ENCODE measurements at places on chromosomes 11 and 22. TPM values are rescaled to one million over a fixed set of nuclear protein-coding genes. Genes with fewer than 3 reads are reported as not detected.

DNA sequence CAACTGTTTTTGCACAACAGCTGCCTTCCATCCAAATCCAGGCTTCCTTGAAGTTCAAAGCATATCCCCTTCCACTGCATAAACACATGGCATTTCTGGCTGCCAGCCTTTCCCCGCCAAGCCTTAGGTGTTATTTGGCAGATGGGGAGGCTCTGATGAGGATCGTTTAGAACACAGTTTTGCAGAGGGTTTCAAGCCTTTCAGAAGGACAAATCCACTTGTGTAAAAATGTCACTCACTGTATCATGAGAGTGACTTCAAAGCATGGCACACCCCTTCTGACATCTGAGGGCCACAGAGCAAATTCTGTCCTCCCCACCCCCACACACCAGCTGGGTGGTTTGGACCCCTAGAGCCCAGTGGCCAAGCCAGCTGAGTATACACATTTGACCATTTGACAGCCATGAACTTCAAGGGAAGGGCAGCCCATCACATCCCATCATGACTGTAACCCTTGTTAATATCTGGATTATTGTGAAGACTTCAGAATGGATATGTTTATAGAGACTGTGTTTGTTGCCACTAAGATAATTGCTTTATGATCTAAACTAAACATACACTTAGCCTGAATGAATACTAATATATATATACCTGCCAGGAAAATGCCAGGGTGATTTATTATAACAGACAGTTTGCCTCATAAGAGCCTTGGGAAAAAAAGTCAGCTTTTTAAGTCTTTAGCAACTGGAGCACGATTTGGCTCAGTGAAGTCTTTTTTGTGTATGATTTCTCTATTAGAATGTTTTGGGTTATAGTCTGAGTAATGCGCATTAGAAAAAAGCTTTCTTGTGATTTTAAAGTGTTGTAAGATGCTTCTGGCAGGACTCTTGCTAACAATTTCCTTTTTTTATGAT lies 31.9 kb downstream of the FBLN1 start:
- peak; percentile 68 for DNase-seq

DNA sequence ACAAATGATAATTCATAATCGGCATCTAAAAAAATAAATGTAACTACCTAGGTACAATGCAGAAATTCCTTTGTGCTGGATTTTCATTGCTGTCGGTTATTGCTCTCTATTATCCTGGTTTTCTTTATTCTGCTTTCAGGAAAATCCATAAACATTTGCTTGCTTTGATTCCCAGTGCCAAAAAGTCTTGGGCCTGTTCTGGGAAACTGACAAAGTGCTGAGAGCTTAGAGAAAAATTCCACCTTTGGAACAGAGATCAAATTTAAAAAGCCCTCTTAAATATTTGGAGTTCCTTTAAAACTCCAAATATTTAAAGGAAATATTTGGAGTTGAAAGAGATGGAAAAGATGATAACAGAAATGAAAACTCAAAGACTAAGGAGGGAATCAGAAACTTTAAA lies 87.3 kb upstream of the ZBED5 start:
- no peak for DNase-seq

SVIP gene
- 3.3 TPM for total RNA-seq

- no peak for DNase-seq
Observed at GRCh38 chr11:75831915-75832502, 17.0 kb downstream of the UVRAG start.

SERPINH1 gene
- total RNA-seq: 902 TPM

DNA sequence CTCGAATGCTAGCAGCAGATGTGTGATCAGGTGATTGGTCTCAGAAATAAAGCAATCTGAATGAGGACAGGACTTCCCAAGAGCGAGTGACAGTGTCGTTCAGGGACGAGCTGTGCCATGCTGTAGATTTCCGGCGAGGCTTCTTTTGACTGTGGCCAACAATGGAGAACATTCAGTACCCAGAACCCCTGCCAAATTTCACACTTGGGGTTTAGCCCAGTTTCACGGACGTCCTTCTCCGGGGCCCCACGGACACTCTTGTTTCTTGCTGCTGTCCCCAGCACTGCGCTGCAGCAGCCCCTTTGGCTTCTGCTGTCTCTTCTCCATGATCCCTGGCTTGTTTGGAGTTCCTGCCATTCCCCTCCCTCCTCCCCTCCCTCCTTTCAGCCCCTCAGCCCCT lies 115.1 kb upstream of the GRAMD1B start:
- no peak for DNase-seq

DNA sequence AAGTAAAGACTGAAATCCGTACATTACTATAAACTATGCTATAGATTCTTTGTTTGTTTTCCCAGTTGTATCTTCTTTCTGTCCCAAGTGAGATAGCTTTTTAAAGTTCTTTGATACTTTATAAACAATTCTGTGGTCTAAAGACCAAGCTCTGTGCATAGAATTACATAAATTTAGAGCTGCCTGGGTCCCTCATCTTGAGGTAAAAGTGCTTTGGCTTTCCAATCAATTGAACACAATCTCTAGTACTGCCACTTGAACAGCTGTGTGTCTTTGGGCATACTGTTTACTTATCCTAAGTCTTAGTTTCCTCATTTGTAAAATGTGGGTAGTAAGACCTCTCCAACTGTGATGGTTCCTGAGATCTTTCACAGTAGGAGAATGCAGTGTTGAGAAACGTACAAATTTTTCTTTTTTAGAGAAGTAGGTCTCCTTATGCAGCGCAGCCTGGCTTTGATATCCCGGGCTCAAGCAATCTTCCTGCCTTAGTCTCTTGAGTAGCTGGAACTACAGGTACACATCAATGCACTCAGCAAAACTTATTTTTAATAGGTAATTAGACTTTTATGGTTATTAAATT lies 2.5 kb upstream of the EED start:
- no peak for DNase-seq

- no peak for DNase-seq
Observed at GRCh38 chr11:32033067-32033466, 57.8 kb upstream of the RCN1 start.

DNA sequence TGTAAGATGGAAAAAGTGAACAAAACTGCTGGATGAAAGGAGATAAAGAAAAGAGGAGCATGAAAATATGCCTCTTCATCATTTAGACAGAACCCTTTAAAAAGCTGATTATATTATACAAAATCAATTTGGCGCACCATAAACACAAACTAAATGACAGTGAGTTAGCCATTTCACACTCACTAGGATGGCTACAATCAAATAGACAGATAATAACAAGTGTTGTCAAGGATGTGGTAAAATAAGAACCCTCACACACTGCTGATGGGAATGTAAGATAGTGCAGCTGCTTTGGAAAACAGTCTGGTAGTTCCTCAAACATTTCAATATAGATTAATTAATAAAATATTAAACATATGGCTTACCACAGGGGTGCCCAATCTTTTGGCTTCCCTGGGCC lies 99.7 kb downstream of the CWF19L2 start:
- DNase-seq: no peak

SCGB1D2 gene
- not detected for total RNA-seq

ART5 gene
- total RNA-seq: 2.4 TPM

- DNase-seq: no peak
Observed at GRCh38 chr11:13767471-13767870, 99.0 kb downstream of the FAR1 start.

DNA sequence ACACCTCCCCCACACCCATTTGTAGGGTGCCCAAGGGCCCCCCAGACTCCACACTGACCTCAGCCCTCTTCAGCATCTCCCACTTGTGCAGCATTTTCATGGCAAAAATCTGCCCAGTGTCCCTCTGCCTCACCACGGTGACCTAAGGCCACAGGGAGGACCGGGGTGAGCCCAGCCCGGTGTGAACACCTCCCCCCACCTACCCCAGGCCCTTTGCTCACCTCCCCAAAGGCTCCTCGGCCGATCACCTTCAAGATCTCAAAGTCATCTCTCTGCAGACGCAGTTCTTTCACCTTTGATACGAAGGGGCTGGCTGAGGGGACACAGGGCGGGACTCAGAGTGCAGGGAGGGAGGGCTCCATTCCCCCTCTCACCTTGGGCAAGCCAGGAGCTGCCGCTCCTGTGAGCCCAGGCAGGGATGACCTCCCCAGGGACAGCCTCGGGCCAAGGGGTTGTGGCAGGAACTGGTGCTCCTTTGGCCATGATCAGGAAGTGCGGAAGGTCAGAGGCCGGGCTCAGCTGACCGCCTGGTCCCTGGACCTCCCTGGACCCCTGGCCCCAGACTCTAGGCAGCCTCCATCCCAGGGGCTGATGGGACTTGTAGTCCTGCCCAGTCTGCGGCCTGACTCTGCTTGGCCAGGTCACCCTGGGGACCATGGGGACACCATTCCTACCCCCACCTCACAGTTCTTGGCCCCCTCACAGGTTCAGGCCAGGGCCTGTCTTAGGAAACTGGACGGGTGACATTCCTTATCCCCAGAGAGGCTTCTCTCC lies 2.7 kb downstream of the CDC42BPG start:
- DNase-seq: no peak

DNA sequence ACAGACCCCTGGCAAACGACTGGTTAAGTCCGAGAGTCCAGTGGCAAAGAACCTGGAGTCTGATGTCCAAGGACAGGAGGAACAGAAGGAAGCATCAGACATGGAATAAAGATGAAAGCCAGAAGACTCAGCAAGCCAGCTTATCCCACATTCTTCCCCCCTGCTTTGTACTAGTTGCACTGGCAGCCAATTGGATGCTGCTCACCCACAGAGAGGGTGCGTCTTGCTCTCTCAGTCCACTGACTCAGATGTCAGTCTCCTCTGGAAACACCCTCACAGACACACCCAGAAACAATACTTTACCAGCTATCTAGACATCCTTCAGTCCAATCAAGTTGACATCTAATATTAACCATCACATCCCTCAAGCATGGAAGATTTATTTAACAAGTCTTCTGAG lies 1265.8 kb upstream of the CNTN5 start:
- DNase-seq: no peak

Data from myocyte (in vitro differentiated cells).